ENCODE measurements at places on chromosomes 1 and 21.
A peak's percentile ranks its signal among the peaks of the same experiment; 100 is the strongest.

DNA sequence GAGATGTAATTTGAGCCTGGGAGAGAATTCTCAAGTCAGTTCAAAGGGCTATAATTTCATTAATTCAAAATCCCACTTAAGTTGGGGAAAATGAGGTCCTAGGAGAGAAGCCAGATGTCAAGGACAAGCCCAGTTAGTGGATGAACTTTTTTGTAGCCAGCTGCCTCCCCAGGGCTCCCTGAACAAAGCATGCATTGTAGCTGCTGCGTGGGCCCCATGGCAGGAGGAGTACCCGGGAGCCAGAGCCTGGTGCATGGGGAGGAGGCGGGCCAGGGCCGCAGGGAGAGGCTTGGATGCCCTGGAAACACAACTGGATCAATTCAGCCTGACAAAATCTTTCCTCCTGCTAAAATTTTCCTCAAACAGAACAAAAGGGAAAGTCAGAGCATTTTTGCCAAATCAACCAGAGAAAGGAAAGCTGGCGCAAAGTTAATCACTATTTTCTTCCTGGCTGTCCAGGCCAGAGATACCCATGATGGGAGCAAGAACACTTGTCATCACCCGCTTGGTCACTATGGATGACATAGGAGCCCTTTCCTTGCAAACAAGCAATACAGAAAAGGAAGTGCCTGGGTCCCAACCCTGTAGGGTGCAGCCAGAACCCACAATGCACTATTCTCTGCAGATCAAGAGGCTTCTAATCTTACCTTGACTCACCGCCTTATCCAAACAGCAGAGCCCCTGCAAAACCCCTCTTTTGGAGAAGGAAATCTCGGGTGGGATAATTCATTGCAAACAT lies 248.1 kb upstream of the RAB4A start:
- no peak for DNase-seq

GRCh38 chr1:185789501-185790193 lies 55.5 kb downstream of the HMCN1 start:
- DNase-seq: no peak

DNA sequence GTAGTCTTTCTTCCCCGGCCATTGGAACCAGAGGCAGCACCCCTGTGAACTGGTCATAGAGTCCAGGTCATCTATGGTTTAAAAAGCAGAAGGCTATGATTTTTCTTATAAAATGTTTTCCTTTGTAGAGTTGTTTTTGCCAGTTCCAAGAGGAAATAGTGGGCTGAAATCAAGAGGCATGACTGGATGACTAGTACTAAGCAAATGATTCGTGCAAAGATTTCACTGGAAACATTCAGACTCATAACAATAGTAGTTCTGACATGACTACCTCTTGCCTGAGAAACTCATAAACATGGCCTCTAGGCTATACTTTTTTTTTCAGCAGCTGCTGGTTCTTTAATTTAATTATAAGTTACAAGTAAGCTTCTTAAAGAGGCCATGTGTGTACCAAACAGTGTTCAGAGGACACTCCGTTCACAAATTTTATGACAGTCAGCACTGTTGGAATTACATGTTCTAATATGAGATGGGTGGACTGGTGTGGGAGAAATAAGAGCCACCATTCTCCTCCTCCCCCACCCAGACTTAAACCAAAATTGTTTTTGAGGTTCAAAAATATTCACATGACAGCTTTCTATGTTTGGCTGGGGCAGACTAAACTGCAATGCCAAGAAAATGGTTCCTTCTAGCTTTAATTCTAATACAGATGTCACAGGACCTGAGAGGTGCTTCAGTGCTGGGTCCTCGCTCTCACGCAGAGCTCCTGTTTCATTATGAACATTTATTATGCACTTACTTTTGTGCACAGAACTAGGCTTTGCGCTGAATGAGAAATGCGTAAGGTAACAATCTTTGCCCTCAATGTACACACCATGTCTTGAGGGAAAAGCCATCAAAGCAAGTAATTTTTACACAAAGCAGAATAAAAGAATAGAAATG lies 147.5 kb downstream of the ZC3H11B start:
- DNase-seq: no peak

GRCh38 chr1:6034750-6035096 lies 11.0 kb upstream of the KCNAB2 start:
- no peak for DNase-seq

- no peak for DNase-seq
Measured at GRCh38 chr1:188249811-188250210, 1421.1 kb downstream of the PLA2G4A start.

- DNase-seq: no peak
Measured at GRCh38 chr1:225258811-225259210, 169.0 kb downstream of the LBR start.

- no peak for DNase-seq
Measured at GRCh38 chr1:226506921-226507320, 41.6 kb upstream of the STUM start.

GRCh38 chr1:240602189-240602588 lies 9.8 kb downstream of the GREM2 start:
- no peak for DNase-seq

DNA sequence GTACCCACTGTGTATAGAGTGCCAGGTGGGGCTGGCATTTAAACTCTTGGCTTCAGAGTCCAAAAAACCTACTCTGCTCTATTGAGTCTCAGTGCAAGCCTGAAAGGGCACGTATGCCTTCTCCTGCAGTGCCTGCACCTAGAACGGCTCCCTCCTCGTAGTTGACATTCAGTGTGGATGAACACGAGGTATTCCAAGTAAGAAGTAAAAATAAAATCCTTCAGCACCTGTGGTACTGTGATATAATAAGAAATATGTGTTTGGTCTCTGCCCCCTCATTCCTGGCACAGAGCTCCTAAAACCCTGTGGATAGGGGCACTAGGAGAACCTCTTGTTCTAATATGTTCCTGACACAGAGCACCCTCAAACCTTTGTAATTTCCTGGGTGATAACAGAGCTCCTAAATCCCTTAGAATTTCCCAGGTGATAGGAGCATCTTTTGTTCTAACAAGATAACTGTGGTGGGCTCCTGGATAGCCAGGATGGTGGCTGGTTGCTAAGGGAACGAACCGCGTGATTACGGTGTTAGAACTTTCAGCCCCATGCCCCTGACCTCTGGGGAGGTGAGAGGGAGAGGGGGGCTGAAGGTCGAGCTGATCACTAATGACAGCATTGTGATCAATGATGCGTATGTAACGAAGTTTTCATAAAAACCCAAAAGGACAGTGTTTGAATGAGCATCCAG lies 16.8 kb downstream of the UCK2 start:
- no peak for DNase-seq

- DNase-seq: no peak
Measured at GRCh38 chr1:32431736-32432400, 33.0 kb upstream of the ZBTB8B start.

DNA sequence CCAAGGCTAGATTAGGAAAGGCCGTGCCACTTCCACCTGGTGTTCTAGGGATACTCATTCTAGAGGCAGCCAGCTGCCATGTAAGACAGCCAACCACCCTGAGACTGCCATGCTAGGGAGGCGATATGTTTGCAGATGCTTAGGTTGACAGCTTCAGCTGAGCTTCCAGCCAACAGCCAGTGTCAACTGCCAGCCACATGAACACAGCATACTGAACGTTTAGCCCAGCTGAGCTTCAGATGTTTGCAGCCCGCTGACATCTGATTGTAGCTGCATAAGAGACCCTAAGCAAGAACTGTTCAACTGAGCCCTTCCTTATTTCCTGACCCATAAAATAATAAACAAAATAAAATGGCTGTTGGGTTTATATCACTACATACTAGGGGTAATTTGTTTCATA lies 5.0 kb upstream of the KCNC4 start:
- DNase-seq: no peak

DNA sequence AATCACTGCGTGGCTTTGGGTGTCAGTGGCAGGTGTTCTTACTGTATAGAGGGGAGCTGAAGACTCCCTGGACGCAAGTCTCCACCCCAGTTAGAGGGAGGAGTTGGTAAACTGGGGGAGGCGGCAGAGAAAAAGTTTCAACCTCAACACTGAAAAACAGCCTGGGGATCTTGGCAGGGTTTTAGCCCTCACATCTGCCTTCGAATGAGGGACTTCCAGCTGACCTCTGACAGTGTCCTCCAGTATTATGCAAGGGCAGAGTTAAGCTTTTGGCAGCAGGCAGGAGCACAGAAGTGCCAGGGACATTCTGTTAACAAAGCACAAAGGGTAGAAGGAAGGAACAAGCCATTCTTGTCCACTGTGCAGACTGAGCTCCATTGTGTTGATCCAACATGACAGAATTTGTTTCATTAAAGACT lies 41.2 kb upstream of the RAB4A start:
- DNase-seq: peak; percentile 63

DNA sequence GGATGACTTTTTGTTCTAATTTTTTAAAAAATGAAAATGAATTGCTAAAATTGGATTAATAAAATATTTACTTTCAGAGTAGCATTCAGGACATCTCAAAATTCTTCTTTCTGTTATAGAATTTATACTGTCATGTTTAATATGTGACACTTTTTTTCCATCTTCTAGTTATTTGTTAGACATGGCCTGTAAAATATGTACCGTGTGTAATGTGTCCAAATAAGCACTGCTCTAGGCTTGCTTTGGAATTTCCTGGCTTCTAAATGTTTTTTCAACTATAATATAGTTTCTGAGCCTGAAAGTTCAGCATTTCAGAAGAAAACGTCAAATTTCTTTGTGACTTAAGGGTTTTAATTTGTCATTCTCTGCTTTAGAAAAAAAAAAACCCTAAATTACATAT lies 243.6 kb downstream of the DNM3 start:
- no peak for DNase-seq

GRCh38 chr21:33761441-33762036 lies 119.2 kb downstream of the ITSN1 start:
- no peak for DNase-seq

- no peak for DNase-seq
Measured at GRCh38 chr1:175410560-175410959, 218.0 kb upstream of the KIAA0040 start.

DNA sequence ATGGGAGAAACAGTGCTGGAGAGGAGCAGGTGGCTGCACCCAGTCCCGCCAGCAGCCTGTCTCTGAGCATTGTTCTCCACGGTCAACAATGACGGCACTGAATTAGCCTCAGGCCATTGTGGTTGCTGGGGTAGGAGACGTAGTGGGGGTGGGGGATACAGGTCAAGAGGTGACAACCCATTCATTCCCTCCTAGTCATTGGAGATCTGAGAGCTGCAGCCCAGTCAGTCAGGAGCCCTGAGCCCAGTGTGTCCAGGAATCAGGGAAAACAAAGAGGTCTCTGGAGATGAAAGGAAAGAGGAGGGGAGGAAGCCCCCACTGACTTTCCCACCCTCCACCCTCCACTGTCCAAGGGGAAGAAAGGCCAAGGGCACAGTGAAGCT lies 15.3 kb downstream of the SMIM12 start:
- DNase-seq: no peak

GRCh38 chr21:24046829-24047443 lies 1560.3 kb downstream of the MRPL39 start:
- no peak for DNase-seq

DNA sequence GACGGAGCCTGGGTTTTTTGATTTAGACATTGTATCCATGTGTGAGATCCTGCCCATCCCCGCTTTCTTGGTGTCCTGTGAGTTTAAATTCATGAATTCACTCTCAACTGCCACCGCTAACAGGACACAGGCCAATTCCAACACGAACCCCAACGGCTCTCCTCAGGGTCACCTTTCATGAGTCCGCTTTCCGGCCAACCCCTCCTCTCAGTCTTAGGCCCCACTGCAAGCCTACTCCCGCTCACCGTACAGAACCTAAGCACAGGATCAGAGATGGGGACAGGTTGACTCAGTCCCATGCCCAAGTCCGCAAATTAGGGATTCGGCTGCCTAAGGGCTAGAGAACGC lies 238 bp upstream of the SCP2 start:
- DNase-seq: no peak

- DNase-seq: no peak
Measured at GRCh38 chr1:47938520-47938919, 58.7 kb downstream of the TRABD2B start.

DNA sequence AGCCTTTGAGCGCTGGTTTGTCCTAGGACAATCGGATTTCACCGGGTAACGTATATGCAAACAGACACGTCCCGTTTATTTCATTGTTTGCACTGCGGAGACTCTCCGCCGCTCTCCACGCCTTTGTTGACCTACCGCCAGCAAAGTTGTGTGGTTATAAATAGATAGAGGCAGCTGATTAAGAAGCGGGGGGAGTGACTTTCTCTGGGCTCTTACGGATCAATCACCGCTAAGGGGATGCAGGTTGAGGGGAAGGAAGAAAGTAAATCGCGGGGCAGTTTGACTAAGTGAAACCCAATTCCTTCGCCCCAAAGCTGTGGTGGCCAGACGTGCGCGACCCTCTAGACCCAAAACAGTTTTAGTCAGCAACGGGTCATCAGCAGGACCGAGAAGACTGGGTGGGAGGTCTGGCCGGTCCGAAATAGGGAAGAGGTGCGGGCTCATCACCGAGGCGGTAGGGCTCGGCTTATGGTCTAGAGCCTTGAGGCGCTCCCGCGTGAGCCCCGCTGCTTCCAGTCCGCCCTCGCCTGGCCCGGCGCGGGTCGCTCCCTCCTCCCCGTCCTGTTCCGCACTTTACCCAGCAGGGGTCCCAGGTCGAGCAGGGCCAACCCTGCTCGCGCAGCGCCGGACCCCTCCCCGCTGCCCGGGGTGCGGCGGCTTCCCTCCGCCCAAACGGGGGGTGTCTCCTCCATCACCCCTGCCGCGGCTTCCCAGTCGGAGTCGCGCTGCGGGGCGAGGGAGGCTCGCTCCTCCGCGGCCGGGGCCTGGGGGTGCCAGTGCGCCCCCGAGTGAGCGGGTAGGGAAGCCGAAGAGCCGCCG lies 120.8 kb upstream of the RRP15 start:
- DNase-seq: peak; percentile 52

DNA sequence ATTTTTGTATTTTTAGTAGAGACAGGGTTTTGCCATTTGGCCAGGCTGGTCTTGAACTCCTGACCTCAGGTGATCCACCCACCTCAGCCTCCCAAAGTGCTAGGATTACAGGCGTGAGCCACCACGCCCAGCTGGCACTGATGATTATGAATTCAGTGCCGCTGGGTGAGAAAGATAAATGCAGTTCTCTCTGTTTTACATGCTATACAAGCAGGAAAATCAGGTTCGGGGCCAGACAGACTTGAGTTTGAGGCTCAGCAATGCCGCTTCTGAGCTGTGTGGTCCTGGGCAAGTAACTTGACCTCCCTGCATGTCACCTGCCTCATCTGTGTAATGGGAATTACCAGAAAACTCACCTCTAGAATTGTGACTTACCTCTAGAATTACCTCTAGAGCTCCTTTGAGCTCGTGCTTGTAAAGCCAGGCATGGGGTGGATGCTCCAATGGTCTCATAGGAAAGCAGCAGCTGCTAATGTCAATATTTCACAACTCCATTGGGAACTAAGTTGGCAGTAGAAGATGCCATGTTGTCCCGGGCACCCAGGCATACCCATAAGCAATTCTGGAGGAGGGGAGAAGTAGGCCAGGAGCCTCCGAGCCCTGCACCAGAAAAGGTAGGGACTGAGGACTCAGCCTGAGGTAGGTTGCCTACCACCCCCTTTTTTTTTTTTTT lies 119.8 kb upstream of the SLC25A33 start:
- DNase-seq: no peak

- no peak for DNase-seq
Measured at GRCh38 chr21:16002874-16003466, 273.2 kb downstream of the USP25 start.

GRCh38 chr1:201481004-201481380 lies 12.0 kb upstream of the PHLDA3 start:
- no peak for DNase-seq

- DNase-seq: no peak
Measured at GRCh38 chr1:233491953-233492620, 121.8 kb upstream of the KCNK1 start.

- DNase-seq: no peak
Measured at GRCh38 chr1:186730951-186731729, 50.9 kb upstream of the PTGS2 start.

- DNase-seq: no peak
Measured at GRCh38 chr21:39125752-39126485, 57.3 kb downstream of the PSMG1 start.

Data from aorta (tissue), 5 donors.